ENCODE measurements at places on chromosomes 6 and 20.

DNA sequence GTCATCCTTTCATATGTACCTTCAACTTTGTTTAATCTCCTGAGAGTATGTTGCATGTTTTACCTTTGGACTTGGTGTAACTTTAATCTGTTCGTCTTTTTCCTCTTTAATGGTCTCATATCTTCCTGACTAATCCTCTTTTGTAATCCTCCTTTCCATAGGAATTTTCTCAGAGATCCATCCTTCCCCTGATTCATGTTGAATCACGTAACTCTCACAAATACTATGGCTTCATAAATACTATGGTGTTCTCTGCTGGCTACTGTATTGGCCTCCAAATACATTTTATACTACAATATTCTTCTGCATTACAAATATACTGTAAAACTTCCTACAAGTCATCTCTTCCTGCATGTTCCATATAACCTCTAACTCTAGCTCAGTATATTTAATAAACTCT lies 317.7 kb upstream of the ADGRB3 start:
- DNase-seq, result no peak

- DNase-seq, result no peak
Measured at GRCh38 chr6:6723921-6724538, 135.5 kb downstream of the LY86 start.

DNA sequence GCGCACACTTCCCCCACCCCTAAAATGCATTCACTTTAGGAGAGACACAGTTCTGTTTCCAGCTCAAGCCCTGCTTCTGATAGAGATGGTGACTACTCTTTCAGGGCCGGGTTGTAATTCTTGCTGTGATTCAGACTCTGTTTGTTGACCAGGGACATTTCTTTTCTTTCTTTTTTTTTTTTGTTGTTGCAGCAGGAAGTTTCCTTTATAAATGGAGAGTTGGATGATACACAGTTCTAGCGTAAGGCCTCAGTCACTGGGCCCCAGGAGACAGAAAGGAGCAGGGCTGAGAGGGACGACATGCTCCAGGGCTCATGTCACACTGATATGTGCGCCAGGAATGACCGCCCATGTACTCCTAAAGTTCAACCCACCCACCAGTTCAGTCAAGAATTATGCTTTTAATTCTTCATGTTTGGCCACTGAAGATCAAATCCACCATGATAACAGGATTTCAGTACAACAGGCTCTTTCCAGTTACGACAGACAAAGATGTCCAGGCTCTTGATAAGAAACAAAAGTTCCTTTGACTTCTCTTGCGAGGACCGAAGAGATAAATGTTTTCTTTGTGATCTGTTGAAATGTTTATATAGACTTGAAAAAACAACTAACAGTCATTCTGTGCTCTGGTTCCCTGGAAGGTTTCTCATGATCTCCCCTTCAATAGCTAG lies 142.5 kb downstream of the CD164 start:
- DNase-seq, result no peak

- DNase-seq, result no peak
Measured at GRCh38 chr6:148965287-148965686, 218.5 kb downstream of the UST start.

GRCh38 chr6:34305982-34306708 lies 57.3 kb upstream of the SMIM29 start:
- DNase-seq, result no peak

- DNase-seq, result no peak
Measured at GRCh38 chr6:70507161-70507560, 59.6 kb upstream of the SDHAF4 start.

DNA sequence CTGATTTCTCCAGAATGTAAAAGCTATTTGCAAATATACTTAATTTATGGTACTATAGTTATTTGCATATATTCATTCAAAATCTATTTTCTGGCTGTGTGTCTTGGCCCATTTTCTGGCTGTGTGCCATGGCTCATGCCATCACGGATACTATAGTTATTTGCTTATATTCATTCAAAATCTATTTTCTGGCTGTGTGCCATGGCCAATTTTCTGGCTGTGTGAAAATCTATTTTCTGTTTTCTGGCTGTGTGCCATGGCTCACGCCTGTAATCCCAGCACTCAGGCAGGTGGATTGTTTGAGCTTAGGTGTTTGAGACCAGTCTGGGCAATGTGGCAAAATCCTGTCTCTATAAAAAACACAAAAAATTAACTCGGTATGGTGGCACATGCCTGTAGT lies 28.9 kb upstream of the RIPK1 start:
- DNase-seq, result no peak

- no peak for DNase-seq
Measured at GRCh38 chr20:25461786-25462545, 54.5 kb downstream of the GINS1 start.

- no peak for DNase-seq
Measured at GRCh38 chr20:47191074-47191673, 165.3 kb downstream of the ZMYND8 start.

GRCh38 chr20:7772371-7772770 lies 167.9 kb downstream of the HAO1 start:
- DNase-seq, result no peak

DNA sequence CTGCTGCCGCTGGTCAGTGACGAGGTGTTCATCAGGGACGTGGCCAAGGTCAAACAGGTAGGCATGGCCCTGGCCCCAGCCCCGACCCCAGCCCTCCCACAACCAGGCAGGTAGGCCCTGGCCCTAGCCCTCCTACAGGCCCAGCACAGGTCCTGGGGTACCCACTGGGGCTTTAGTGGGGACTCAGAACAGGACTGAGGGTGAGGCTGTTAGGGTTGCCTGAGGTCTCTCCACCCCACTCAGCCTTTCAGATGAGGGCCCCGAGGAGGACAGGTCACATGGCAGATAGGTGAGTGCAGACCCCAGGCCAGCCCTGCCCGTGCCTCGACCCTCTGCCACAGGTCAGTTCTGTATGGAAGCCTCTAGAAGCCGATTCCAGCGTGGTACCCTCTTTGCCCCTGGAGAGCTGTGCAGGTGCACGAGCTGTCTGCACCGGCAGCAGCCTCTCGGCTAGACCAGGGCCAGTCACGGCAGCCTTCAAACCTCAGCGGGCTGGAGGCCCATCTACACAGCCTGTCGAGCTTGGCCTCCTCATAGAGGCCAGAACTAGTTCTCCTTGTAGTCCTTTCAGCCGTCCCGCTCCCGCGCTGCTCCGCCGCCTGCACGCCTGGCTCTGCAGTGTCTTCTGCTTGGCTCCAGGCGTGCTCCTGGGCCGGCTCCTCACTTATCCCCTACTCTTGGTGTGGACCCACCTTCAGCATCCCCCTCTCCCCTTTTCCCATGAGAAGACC lies 35.5 kb downstream of the PYGB start:
- DNase-seq, result no peak

DNA sequence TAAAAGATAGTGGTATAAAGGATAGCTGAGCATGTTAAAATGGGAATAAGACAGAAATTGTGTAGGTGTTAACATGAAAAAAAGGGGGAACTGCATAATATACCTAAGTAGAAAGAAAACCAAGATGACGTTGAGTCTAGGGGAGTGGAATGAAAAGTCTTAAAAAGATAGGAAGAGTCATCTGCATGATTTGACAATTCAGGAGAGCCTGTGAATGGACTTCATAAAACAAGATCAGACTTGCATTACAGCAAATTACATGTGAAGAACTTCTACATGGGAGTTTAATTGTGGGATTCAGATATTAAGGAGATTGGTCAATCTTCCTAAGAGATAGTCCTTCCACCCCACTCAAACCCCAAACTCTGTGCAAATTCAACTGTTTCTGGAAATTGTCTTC lies 85.5 kb downstream of the WASF1 start:
- DNase-seq, result no peak

DNA sequence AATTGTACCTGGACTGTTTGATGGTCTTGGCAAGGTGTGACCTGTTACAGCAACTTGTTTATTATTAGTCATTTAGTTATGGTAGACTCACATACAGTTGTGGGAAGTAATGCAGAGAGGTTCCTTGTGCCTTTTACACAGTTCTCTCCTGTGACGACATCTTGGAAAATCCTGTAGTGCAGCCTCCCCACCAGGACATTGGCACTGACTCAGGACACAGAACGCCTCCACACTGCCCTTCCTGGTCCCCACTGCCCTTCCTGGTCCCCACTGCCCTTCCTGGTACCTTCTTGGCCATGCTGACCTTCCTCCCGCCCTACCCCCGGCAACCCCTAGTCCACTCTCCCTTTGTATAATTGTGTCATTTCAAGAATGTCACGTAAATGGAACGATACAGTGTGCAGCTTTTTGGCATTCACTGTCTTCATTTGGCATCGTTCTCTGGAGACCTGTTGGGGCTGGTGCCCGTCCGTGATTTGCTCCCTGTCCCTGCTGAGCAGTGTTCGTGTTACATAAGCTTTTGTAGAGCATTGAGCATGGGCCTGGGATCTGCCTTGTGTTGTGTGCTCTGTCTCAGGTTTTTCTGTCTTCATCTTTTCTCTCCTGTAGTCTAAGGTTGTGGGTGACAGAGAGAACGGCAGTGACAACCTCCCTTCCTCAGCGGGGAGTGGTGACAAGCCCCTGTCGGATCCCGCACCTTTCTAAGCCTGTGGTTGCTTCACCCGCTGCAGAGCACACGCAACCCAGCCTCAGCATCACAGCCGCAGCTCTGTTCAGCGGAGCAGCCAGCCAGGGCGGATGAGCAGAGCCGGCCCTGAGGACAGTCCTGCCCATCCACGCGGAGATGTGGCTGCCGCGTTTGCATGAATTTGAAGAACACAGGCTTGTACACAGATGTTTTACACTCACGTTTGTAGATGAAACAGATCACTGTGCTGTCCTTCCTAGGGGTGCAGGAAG lies 5.4 kb upstream of the DNAJC5 start:
- DNase-seq, result no peak

GRCh38 chr6:130814506-130814905 lies 12.7 kb upstream of the SMLR1 start:
- DNase-seq, result no peak
